ENCODE measurements at places on chromosomes 13 and 19.

DNA sequence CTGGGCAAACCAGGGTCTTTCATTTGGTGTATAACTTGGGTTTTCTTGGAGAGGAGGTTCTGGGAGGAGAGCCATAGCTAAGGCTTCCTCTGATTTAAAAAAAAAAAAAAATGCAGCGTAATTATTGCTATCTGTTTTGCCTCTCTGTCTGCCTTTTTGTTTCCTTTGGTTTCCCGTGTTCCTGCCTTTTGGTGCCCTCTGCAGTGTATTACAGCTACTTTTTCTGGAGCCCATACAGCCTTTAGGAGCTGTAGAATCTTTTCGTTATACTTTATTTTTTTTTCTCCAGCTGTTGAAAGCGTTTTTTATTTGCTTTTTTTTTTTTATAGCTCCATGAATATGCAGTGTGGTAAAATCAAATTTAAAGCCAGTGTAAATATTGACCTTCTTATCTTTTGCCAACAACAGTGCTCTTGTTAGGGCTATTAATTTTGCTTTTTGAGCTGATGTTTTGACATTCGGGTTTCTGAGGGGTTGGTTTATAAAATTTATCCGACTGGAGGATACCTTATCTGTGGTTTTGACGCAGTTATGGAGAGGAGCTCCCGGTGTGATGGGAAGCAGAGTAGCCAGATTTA, 38.1 kb downstream of the ZNF493 start:
- DNase-seq: no peak

DNA sequence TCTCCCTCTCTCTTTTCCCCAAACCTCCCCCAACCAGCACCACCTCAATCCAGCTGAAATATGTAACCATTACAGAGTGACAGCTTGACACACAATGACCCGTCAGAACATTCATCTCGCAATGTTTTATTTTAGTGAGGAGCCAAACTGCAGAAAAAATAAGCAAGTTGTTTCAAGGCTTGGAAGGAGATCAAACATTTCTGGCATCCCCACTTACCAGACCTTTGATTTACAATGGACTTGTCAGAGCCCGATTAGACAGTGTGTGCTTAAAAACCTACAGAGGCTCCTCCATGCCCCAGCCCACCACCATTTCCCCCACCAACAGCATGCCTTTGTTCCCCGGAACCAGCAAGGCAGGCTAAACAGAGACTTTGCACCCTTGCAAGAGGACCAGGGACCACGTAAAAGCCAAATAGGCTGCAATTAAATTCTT, 382.8 kb upstream of the ZNF507 start:
- DNase-seq: no peak

- no peak for DNase-seq
These were observed 30.2 kb downstream of the C2CD4C start for GRCh38 chr19:378706-379105.

DNA sequence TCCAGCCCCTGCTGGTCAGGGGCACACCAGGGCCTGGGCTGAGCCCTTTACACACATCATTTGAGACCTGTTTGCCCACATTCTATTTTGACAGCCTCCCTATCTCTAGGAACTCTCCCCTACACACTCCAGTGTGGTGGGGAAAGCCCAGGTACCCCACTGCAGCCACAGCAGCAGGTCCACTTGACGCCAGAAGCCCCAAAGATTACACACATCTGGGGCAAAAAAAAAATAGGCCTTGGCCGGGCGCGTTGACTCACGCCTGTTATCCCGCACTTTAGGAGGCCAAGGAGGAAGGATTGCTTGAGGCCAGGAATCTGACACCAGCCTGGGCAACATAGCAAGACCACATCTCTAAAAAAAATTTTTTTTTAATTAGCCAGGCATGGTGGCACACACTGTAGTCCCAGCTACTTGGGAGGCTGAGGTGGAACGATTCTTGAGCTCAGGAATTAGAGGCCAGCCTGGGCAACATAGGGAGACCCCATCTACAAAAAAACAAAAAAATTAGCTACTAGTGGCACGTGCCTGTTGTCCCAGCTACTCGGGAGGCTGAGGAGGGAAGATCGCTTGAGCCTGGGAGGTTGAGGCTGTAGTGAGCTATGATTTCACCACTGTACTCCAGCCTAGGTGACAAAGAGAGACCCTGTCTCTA, 18.0 kb upstream of the CD22 start:
- no peak for DNase-seq

All from GF-D8 (cell line).